ENCODE measurements at places on chromosomes 13 and 19.

- no peak for DNase-seq
These were observed 4.6 kb upstream of the BST2 start for GRCh38 chr19:17409990-17410389.

DNA sequence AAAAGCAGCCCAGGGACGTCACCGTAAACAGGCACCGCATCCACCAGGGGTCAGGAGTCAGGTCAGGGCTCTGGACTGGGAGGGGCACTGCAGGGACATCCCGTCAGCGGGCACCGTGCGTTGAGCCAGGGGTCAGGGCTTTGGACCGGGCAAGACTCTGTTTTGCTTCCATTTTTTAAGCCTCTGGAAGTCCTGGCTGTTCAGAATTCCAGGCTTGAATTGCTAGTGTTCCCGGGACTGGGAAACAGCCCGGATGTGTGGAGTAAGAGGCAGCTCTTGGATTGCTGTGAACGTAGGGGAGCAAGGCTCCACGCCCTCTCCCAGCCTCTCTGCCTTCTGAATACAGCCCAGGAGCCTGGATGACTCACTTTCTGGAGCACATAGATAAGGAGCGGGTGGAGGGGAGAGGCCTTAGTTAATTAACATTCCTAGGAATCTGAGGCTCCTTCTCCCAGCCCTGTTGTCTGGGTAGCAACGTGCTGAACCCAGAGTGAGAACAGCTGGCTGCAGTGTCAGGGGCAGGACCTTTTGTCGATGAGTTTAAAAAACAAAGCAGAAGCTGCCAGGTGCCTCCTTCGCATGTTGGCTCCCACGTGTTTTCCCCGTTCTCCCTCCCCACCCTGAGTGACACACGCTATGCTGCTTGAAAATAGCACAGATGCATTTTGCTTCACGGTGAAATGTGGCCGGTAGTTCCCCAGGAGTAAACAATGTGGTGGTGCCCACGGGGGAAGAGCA, 21.9 kb downstream of the ATP11A start:
- peak; percentile 84 for DNase-seq

GRCh38 chr13:50098693-50099092, 83.4 kb downstream of the KCNRG start:
- no peak for DNase-seq

- no peak for DNase-seq
These were observed 30.5 kb downstream of the ZIC5 start for GRCh38 chr13:99941086-99941485.

DNA sequence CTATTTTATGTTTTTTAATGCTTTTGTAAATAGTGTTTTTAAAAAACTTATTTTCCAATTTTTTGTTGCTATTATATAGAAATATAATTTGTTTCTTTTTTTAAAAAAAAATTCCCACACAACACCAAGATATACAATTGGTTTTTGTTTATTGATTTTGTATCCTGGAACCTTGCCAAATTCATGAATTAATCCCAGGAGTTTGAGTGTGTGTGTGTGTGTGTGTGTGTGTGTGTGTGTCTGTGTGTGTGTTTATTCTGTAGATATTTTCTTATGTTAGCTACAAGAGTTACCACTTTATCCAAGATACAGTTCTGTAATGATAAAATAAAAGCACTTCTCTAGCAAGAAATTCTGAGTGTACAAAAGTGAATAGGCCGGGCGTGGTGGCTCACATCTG, 7.6 kb downstream of the TPRX1 start:
- no peak for DNase-seq

GRCh38 chr13:66212511-66212910, 1017.6 kb downstream of the PCDH9 start:
- DNase-seq = no peak

GRCh38 chr13:82681535-82681934, 1200.7 kb downstream of the SLITRK1 start:
- DNase-seq = no peak

DNA sequence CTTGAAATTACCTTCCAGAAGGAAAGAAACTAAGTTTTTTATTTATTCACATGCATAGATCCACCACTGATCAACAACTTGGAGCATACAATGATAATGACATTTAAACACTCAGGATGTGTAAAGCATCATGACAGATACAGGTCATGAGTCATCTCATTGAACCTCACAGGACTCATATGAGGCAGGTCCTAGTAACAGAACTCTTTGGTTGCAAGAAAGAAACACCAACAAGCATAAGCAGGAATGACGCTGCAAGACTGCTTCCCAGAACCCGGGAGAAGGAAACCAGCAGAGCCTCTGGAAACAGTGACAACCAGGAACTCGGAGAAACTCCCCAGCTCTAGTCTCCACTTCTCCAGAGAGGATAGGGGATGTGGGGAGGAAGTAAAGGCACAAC, 60.8 kb upstream of the IPO5 start:
- DNase-seq = no peak

DNA sequence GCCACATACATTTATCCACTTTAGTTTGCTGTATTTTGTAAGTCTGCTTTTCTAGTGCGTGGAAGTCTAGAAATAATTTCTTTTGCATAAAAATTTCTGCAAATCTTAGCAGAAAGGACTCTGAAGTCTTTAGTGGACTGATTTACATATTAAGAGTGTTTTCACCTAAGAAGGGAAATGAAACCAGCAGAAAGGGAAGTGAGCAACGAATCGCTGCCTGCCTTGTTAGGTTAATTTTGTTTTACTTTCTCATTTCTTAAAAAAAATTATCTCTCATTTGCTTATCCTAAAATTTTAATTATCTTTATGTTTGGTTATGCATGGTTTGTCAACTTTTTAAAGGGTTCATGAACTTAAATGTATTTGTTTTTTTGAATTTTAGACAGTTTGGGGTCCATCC, 767 bp upstream of the GPR18 start:
- DNase-seq = peak; percentile 47

- no peak for DNase-seq
These were observed 568 bp downstream of the FUZ start for GRCh38 chr19:49812452-49812996.
